Esophagus muscularis mucosa (tissue), 4 donors: ENCODE measurements at places on chromosomes 2 and 18. TPM values are rescaled to one million over a fixed set of nuclear protein-coding genes. Genes with fewer than 3 reads are reported as not detected.

DNA sequence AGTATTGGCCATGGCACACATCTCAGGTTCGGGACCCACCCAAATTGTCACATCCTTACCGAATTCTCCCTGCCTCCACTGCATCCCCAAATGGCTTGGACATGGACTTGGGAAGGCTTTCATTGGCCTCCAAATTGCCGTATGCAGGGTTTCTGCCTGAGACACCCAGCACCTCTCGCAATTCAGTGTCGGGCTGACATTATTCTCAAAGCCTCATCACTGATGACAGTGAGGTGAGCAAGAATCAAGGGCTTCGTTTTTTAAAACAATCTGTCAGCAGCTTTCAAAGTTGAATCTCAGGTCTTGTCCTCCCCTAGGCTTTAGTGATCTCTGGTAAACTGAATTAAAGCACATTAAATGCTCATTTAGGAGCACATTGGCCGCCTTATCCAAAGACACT, 29.5 kb upstream of the TGFA start:
- peak; percentile 55 for DNase-seq

DNA sequence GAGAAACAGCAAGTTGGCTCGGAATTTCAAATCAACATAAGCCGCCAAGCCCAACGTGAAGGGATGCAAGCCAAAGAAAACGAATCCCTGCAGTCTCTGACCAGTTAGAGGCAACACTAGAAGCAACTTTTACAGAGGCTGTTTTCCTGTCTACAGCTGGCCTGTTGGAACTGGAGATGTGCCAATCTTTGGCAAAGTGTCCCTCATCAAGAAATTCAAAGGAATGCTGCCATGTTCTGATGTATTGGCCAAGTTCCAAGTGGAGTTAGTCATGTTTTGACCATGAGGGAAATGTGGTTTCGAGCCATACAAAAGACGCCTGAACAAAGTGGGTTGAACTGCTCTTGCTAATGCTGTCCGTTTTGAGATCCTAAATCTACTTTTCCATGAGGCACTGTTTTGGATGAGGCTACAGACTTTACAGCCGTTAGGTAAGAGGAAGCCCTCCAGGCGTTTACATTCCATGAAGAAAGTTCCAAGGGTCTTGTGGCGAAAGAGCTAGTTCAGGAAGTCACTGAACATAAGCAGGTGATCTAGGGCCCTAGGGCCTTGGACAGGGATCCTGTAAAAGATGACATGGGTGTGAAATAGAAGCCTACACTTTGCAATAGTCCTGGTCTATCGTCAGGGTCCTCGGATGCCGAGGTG, 140.7 kb upstream of the PXDN start:
- DNase-seq, result no peak

Gene CAPN14
- total RNA-seq, result not detected

- DNase-seq, result peak; percentile 60
Measured at GRCh38 chr2:217261452-217261851, 401.6 kb upstream of the TNP1 start.

DNA sequence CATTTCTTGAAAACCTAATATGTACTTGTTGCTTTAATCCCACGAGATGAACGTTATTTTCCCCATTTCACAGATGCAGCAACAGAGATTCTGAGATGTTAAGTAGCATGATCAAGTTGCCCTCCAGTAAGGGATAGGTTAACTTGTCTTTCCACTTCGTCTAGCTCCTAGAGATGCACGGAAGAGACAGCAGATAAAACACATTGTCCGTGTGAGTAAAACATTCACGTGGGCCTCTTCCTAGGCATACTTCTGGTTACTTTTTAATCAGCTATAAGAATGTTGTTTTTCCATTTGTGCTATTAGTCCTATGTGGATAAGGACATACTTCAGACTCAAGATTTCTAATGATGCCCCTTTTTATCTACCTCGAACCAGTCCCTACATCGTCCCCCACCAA, 1.2 kb upstream of the ARHGAP28 start:
- DNase-seq, result no peak

Gene DSG2
- 6.2 TPM for total RNA-seq

GRCh38 chr2:216936954-216937357, 77.1 kb upstream of the TNP1 start:
- no peak for DNase-seq

- DNase-seq, result no peak
Measured at GRCh38 chr2:32614084-32614483, 13.8 kb upstream of the TTC27 start.

DNA sequence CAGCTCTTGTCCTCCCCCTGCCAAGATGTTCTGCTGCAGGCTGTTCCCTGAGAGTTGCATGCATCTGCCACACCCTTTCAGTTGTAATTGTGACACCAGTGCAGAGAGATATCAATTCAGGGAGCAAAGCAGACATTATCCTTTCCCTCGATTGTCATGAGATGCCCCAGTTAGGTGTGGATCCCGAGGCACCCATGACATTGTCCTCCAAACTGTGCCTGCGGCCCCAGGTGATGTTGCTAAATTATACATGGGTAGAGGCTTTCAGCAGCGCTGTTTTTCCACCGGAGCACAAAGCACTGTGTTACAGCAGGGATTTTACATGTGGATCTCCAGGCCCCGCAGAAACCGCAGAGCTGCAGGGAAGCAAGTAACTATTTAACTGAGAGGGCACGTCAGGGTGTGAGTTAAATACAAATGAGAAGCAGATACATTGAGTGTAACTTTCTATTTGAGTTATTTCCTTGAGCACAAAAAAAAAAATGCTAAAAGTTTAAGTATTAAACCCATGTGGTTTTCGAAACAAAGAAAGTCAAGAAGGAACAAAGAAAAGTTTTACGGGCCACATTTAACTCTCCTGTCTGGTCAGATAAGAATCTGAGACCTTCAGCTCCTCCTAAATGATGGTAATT, 90.3 kb upstream of the BCL2L11 start:
- DNase-seq, result peak; percentile 70

DNA sequence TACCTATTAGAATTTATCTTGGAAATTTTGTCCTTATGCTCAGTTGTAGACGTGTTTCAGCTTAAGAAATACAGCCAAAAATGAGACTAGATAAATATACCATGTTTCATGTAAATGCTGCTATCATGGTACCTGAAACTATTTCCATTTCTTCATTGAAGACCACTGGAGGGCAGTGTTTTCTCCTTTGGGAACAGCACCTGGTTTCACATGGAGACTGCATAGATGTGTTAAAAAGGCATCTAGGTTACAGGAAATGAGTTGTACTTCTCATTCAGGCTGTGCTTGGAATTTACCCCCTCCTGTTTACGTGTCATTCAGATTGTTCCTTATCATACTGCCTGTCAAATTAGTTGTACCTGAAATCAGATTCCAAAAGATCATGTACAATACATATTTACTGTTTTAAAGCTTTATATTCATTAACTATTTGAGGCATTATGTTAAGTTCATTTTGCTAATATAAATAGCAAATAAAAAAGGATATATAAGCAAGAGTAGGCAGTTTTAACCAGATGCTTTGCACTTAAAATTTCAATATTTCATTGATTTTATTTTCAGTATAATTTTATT, 57.3 kb upstream of the PSMD14 start:
- DNase-seq, result no peak

Gene MYO7B
- not detected for total RNA-seq

GRCh38 chr2:159150280-159150746, 136.2 kb downstream of the WDSUB1 start:
- no peak for DNase-seq

DNA sequence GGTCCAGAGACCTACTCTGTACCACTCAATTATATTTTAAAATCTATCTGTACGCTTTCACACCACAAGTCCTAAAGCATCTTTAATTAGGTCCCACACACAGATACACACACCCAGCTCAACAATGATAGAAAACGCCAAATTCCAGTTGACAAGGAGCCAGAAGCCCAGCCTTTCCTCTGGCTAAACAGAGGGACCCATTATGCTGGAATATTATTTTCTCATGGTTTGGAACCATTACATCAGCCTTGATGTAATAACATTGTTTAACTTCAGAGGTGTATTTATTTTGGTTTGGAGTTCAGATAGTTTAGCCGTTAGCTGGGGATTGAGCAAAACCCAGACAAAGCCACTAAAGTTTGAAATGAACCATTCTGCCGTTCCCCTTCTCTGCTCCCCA, 14.0 kb upstream of the INHBB start:
- no peak for DNase-seq

Gene CFC1
- total RNA-seq, result not detected

Gene SKOR2
- not detected for total RNA-seq

- no peak for DNase-seq
Measured at GRCh38 chr2:135052997-135053474, 944 bp downstream of the RAB3GAP1 start.

GRCh38 chr2:201642086-201642578, 1.2 kb downstream of the TMEM237 start:
- no peak for DNase-seq

Gene AKAIN1
- total RNA-seq, result not detected

- DNase-seq, result no peak
Measured at GRCh38 chr18:80244956-80245730, 2.2 kb downstream of the PARD6G start.

GRCh38 chr2:95010126-95010525, 15.4 kb upstream of the MAL start:
- DNase-seq, result no peak

DNA sequence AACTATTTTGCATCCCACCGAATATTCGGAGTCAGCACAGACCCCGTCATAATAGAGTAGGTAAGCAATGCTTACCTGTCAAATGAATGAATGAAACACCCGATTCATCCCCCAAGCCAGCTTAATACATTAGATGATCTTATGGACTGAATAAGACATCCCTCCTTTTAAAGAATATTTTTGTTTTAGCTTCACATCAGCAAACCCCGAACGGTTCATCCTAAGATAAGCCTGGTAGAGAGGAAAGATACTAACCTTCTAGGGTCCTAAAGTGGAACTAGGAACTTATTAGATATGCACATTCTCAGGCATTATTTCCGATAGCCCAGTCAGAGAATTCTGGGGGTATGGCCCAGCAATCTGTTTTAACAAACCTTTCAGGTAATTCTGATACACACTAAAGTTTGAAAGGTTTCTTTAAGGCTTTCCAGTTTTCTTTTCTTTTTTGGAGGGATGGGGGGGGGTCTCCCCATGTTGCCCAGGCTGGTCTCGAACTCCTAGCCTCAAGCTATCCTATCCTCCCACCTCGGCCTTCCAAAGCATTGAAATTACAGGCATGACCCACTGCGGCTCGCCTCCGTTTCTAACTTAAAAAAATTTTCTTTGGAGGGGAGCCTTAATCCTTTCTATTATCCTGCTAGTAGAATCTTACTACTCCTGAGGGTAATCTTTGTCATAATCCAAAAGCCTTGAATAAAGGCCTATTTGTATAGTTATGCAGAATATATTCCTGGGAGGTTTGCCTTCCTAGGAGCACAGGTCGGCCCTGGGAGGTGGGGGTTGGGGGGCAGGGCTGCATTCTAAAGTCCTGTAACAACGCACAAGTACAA, 1.0 kb upstream of the ACTR3 start:
- no peak for DNase-seq

- DNase-seq, result no peak
Measured at GRCh38 chr18:9380621-9381395, 46.2 kb downstream of the TWSG1 start.

- no peak for DNase-seq
Measured at GRCh38 chr2:727071-727470, 49.9 kb upstream of the TMEM18 start.

GRCh38 chr2:77813599-77813998, 291.4 kb upstream of the LRRTM4 start:
- no peak for DNase-seq

DNA sequence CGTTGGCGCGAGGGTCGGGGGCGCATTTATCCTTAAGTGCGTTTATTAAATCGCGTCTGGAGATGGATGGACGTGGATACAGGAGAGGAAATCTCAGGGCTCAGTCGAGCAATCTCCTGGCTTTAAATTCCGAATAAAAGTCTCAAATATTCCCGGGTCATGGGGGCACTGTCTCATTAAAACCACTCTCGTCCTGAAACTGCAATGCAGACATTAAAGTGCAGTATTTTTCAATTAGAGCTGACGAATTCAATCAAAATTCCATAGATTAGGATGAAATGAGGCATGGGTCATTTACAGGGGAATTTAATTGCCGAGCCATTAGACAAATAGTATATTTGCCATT, 10.7 kb upstream of the GBX2 start:
- DNase-seq, result no peak

GRCh38 chr2:16507655-16508489, 157.8 kb downstream of the CYRIA start:
- no peak for DNase-seq

GRCh38 chr18:60044290-60045006, 144.7 kb downstream of the PMAIP1 start:
- no peak for DNase-seq

GRCh38 chr18:69128566-69128965, 272.1 kb upstream of the DOK6 start:
- no peak for DNase-seq

GRCh38 chr2:33929467-33929866, 330.4 kb upstream of the FAM98A start:
- DNase-seq, result no peak

- DNase-seq, result no peak
Measured at GRCh38 chr2:112811276-112811831, 25.2 kb downstream of the IL1B start.

GRCh38 chr2:117257362-117257761, 557.1 kb upstream of the DDX18 start:
- DNase-seq, result no peak

GRCh38 chr2:222613715-222614331, 42.1 kb downstream of the FARSB start:
- no peak for DNase-seq

DNA sequence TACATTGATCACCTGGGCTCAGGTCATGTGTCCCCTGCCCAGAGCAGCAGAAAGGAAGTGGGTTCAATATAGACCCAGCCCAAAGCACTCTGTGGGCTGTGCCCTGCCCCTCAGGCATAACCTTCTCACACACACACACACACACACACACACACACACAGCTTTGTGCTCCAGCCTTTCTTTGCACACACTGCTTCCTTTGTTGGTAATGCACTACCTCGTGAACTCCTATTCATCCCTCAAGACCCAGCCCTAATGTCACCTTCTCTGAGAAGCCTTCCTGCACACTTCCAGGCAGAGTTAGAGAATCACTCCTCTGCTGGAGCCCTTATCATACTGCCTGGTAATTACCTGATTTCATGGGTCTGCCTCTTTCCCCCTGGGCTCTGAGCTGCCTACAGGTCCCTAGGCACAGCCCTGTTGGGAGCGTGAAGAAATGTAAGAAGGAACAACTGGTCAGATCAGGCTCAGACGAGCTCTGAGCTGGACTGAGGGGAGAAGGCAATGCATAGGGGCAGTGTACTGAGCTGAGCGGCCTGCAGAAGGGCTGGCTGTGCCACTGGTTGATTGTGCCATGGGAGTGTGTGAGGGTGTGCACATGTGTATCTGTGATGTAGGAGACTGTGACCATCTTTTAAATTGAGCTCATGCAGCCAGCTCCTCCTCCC, 210.3 kb downstream of the GLI2 start:
- DNase-seq, result no peak
